Stimulated activated CD4-positive, alpha-beta T cell treated with anti-CD3 and anti-CD28 coated beads, Interleukin-1b, Interleukin-23, amount 100 ng/mL, for 4 hours (primary cell): ENCODE measurements at places on chromosomes 11 and 22.

DNA sequence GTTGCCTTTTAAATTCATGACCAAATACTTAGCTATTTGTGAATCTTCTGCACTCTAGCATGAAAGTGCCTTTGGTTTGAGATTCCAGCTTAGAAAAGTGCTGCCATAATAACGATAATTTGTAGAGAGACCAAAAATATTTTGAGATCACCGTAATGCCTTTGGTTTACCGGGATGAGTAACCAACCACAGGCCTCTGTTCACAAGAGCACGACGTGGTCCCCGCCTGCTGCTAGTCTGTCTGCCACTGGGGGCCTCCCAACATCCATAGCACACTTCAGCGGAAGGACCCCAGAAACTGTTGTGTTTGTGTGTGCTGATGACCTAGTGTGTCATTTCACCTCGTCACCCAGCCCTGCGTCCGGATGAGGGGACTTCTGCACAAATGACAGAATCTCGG is 67.0 kb upstream of the RASSF10 start:
- DNase-seq = no peak

DNA sequence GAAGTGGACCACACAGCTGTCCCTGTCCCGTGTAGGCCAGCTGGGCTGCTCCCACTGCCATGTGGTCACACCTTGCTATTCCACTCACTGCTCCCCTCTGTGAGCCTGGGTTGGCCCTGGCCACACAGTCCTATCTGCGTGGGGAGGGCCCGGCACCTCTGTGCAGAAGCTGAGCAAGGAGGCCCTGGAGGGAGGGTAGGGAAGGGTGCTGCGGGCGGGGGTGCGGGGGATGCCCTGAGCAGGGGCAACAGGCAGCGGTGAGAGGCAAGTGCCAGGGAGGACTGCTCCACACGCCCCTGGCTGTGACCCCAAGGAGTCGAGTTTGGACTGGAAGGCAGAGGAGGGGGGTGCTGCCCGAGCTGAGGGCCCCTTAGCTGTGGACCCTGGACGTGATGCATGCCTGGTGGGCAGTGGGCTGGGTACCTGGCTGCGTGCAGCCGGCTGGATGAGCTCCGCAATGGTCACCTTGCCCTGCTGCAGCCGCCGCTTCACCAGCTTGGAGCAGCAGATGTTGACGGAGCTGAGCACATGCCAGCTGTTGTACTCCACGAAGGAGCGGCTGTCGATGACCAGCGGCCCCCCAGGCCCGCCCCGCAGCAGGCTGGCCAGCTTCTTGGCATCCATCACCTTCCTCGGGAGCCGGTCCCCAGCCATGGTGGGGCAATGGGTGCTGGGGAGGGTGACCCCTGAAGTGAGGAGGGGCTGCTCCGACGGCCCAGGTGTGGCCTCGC is 6.7 kb downstream of the DUSP8 start:
- DNase-seq = no peak

GRCh38 chr22:37784829-37785495 is 22.8 kb upstream of the GCAT start:
- DNase-seq = no peak

DNA sequence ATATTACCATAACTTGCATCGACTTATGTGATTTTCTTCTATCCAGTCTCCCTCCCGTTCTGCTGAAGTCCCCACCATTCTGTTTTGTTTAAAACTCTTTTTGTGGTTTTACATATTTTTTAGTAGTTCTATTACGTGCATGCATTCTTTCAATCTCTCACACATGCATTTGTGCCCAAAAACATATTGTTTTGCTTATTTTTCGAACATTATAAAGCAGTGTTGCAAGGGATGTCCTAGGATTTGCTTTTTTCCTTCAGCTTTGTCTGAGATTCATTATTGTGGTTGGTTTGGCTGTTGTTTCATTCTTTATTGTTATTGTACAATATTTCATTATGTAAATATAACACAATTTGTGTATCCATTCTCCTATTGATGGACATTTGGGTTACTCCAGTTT is 235.7 kb downstream of the DYNC2H1 start:
- DNase-seq = no peak

GRCh38 chr22:50209893-50210292 is 9.1 kb downstream of the SELENOO start:
- peak; percentile 58 for DNase-seq

GRCh38 chr11:95266751-95267374 is 35.9 kb upstream of the SESN3 start:
- DNase-seq = no peak

- no peak for DNase-seq
Observed at GRCh38 chr11:68433541-68433940, 27.0 kb upstream of the PPP6R3 start.

GRCh38 chr11:88384669-88385005 is 47.1 kb upstream of the CTSC start:
- DNase-seq = no peak

- no peak for DNase-seq
Observed at GRCh38 chr11:14413307-14414069, 54.5 kb upstream of the RRAS2 start.

- no peak for DNase-seq
Observed at GRCh38 chr11:120750647-120751549, 239.3 kb downstream of the GRIK4 start.

DNA sequence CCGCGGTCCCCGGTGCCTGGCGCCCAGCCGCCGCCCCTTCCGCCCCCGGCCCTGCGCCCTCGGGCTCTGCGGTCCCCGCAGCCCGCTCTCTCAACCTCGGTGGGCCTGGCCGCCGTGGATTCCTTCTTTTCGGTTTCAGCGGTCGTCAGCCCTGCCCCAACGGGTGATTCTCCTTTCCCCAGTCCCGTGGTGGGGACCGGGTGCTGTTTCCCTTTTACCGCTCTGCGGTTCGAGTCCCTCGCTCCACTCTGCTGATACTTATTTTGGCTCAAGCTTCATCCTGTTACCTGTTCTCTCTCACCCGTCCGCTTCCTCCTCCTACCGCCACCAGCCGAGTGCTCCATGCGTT is 494 bp downstream of the ZDHHC5 start:
- no peak for DNase-seq

GRCh38 chr22:38467904-38468442 is at the start of gene KDELR3:
KDELR3 (plus strand) TSS chr22:38468096; CDS start chr22:38468234, 138 bp downstream.
- DNase-seq = peak; percentile 53

GRCh38 chr22:37484480-37485394 is 1.4 kb downstream of the MFNG start:
- peak; percentile 72 for DNase-seq

- no peak for DNase-seq
Observed at GRCh38 chr11:3018596-3018995, 26.5 kb upstream of the NAP1L4 start.

DNA sequence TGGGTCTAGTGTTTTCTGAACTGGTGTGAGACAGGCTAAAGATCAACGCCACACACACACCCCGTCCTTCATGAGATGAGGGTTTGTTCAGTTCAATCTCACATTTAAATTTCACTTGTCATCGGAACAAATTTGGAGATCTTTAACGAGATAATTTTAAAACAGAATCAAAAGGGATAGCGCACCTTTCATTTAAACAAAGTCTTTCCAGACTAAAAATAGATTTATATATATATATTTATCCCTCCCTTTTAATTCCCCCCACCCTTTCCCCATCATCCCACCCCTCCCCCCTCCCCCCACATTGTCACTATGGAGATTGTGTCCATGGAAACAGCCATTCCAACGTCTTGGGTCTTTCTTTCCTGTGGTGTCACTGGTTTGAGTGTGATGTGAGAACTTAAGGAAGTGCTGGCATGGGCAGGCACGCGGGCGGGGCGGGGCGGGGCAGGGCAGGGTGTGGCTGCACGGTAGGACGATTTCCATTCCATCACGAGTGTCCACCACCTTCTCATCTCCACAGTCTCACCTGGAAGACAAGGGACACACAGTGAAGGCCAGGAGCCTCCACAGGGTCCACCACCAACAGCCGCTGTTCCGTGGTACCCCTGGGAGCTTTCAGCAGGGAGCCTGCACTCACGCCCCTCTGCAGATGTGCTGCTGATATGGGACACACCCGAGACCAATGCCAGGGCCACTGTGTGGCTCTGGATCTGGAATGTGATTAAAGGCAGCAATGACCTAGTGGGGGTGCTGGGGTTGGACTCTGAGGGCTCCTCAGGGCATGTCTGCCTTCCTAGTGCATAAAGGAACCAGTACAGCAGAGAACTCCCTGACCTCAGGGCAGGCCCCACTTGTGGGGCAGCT is 30.5 kb upstream of the CYP2D6 start:
- no peak for DNase-seq

- DNase-seq = no peak
Observed at GRCh38 chr11:17743808-17744119, 9.2 kb downstream of the KCNC1 start.

DNA sequence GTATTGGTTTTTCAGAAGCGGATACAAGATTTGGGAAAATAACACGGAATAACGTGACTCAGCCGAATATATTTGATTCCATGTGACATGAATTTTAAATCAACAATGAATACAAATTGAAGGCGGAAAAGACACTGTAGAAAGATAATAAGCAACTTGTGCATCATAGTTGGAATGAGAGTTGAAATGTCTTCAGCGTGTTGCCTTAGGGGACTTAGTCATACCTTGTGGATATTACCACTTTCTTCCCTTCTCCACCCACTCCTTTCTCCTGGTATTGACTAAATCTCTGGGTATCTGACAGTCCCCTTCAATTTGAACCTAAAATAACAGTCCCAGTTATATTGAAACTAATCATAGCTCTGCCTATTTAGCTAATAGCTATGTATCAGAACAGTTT is 2373.1 kb upstream of the RAG2 start:
- no peak for DNase-seq

GRCh38 chr22:27352426-27352825 is 449.1 kb downstream of the MN1 start:
- no peak for DNase-seq

- no peak for DNase-seq
Observed at GRCh38 chr11:113974741-113975470, at the start of gene HTR3A. HTR3A (plus strand) TSS chr11:113975108; CDS start chr11:113975326, 218 bp downstream.

GRCh38 chr11:63274776-63275175 is 31.4 kb upstream of the SLC22A25 start:
- DNase-seq = no peak

DNA sequence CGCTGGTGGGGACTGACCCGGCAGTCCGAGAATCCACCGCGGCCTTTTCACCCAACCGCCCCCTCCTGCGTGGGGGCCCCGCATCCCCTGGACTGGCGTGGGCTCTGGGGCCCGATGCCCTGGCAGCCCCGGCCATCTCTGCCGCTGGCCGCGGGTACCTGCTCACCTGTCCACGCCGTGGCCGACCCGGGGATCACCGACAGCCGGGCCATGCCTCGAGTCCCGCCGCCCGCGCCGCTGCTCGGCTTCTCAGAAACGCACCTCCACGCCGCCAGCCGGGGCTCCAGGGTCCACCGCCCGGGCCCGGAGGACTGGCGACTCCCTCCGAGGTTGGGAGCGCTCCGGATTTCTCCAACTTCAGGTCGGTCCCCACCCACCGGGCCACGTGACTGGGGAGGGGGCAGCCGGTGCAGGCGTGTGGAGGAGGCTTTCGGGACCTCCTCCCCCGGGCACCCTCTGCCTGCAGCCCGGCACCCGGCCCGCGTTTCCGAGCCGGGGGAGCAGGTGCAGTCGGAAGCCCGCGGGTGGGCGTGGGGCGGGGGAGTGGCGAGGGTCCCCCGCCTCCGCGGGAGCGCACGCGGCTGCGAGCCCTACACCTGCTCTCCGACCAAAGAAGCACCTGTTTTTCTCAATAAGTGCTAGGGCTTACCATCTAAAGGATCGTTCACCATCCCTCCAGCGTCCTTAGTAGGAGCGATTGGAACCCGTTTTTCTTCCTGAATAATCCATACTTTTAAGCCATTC is 554 bp upstream of the NRIP3 start:
- DNase-seq = peak; percentile 11

- no peak for DNase-seq
Observed at GRCh38 chr22:42931421-42932196, 74.5 kb upstream of the ARFGAP3 start.

DNA sequence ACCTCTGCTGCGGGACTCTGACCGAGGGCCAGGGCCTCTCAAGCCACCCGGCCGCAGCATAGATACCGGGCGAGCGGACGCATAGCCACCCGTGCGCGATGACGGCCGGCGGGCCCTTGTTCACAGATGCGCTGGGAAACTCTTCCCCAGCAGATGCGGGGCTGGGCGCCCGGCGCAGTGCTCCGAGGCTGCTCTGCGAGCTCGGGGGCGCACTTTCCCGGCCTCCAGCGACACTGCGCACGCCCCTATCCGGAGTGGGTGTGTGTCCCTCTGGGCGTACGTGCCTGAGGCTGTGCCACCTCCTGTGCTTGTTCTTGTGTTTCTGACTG is 104.7 kb upstream of the E2F8 start:
- no peak for DNase-seq

GRCh38 chr11:105829084-105829483 is 193.0 kb downstream of the MSANTD4 start:
- no peak for DNase-seq

- peak; percentile 62 for DNase-seq
Observed at GRCh38 chr11:61797263-61797944, 4.7 kb downstream of the FEN1 start.

- no peak for DNase-seq
Observed at GRCh38 chr11:105492010-105492409, 117.9 kb upstream of the GRIA4 start.

- no peak for DNase-seq
Observed at GRCh38 chr22:34798605-34799004, 267.4 kb upstream of the ISX start.

DNA sequence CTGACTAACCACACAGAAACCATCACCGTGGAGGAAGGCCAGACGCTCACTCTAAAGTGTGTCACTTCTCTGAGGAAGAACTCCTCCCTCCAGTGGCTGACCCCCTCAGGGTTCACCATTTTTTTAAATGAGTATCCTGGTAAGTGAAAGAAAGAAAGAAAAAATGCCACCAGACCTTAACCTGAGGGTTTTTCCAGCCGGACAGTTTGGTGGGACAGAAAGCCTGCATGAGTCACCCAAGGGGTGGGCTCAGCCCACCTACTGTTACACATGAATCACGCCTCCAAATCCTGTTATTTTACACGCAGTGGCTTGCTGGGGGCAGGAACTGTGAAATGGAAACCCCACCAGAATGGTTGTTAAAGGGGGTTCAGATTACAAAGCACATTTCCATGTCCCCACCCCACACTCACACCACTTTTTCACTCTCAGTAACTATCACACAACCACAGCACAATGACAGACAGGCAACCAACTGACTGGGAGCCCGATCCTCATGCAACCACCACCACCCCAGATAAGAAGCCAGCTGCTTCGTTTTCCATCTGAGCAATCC is 11.9 kb downstream of the CRTAM start:
- no peak for DNase-seq
